ENCODE measurements at places on chromosomes 11 and 22.

DNA sequence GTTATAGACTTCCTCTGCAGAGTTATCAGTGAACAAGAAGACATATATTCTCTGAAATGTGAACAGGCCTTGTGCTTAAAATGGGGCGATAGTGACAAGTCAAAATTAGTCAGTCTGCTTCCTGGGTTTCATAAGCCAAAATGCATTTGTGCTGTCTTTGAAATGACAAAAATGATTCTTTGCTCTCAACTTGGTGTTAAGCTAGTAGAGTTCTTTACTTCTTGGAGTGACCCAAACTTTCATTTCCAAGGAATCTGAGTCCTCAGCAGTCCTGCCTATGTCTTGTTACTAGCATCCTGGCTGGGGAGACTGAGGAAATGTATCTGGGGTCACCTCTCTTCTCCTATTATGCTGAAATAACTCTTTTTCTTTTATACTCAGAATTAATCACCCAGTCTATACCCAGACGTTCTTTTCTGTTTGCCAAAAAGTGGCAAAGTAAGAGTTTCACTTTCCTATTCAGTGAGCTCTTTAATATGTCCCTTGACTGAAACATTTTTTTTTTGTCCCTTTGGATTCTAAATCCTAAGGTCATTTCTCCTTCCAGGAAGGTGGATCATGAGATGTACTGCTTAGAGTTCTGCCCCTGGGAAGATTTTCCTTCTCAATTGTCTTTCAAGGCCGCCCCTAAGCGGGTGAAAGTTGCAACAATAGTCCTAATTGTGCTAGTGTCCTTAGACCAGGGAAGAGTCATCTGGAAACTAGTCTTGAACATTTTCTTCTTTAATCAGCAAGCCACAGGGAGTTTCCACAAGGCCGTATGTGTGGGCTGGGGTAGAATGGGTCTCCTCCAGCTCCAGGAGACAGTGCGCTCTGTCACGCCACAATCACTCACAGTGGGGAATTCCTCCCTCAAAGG lies 53.0 kb upstream of the RDX start:
- DNase-seq, result no peak

GRCh38 chr11:130763087-130763980 lies 152.9 kb downstream of the SNX19 start:
- no peak for DNase-seq

- no peak for DNase-seq
Measured at GRCh38 chr11:12906501-12906900, 102.6 kb upstream of the RASSF10 start.

DNA sequence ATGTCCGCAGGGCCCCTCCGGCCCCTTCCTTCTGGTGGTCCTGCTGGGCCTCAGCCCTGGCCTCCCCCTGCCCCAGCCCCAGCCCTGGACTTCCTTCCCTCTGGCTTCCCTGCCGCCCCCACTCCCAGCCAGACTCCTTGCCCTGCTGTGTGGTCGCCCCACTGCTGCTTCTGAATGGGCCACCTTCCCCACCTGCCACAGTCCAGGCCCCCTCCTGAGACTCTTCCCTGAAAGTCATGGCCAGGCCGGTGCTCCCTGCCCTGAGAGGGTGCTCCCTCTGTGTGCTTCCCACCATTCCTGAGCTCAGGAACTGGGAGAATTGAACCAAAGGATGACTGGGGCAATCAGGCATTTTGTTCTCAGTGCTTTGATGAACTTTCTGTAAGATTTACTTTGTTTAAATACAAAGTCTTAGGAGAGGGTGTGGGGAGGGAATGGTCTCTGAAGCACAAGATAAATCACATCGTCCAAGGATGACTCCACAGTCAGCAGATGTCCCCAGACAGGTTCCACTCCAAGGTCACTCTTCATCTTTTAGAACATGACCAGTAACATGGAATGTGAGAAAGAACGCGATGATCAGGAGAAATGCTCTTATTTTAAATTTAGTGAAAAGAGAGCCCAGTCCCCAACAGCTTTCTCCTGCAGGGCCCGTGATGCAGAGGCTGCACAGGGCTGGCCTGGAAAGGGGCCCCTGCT lies 774 bp downstream of the APOBEC3D start:
- no peak for DNase-seq

DNA sequence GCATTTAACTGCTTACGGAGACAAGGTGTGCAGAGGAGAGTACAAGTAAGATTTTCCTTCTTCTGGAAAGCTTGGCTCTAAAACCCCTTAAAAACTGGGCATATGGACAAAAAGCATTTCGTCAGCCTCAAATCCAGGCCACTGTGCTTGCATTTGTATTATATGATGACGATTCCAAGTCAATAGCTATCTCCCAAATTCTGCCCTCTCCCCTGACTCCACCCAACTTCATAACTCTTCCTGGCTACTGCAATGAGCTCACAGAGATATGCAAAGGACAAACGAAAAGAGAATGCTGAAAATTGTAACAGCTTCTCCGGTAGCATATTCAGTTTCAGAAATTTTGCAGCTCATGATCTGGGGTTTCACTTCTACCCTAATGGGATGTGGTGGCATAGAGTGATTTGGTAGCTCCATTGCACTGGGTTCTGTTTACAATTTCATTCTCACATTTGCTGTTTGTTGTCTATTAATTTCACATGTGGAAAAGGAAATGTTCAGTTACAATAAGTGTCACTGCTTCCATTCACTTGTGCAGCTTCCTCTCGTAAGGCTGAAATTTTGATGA lies 45.6 kb upstream of the CHRM4 start:
- no peak for DNase-seq

GRCh38 chr11:111942829-111943228 lies 5.7 kb downstream of the DIXDC1 start:
- DNase-seq, result no peak

GRCh38 chr22:45071618-45072017 lies 61.8 kb upstream of the PHF21B start:
- DNase-seq, result no peak

Measured in cortex of kidney (tissue), 1 donor.